ENCODE measurements at places on chromosomes 6 and 20.

- DNase-seq = no peak
- no peaks in the 10 kb centered on the region for H3K4me1 ChIP-seq
- no peak overlapping the region for H3K4me3 ChIP-seq
- no peak overlapping the region for H3K27ac ChIP-seq
- no peaks in the 10 kb centered on the region for H3K36me3 ChIP-seq
Measured at GRCh38 chr6:162849269-162849668, 121.5 kb downstream of the PACRG start.

- no peaks in the 10 kb centered on the region for H3K27me3 ChIP-seq
- H3K27ac ChIP-seq = peak overlapping the region; percentile 73
- H3K36me3 ChIP-seq = no peaks in the 10 kb centered on the region
- peaks cover 68% of the 10 kb centered on the region for H3K4me1 ChIP-seq
- no peak overlapping the region for H3K4me3 ChIP-seq
Measured at GRCh38 chr6:17932330-17932852, 55.0 kb downstream of the KIF13A start.

DNA sequence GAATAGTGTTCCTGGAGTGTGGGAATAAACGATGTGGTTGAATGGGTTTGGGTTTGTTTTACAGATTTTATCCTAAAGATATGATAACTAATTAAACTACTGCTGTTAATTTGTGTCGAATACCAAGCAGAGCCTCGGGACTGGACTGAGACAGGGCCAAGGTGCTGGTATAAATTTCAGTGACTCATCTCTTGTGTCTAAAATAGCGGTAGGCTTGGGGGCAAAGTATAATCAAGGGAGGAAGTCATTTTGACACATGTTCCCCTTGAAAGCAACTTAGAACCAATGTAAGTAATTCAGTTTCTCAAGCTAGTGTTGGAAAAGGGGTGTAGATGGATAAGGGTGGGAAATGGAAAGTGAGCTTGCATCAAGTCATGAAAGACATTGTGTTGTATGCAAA is 108.4 kb downstream of the PLCB4 start:
- H3K27me3 ChIP-seq = no peaks in the 10 kb centered on the region
- H3K4me3 ChIP-seq = no peak overlapping the region
- DNase-seq = no peak
- no peaks in the 10 kb centered on the region for H3K36me3 ChIP-seq
- no peak overlapping the region for H3K27ac ChIP-seq

GRCh38 chr6:7770111-7770510 is 44.2 kb downstream of the BMP6 start:
- H3K36me3 ChIP-seq = no peaks in the 10 kb centered on the region
- no peak overlapping the region for H3K4me3 ChIP-seq
- no peak for DNase-seq
- no peaks in the 10 kb centered on the region for H3K27me3 ChIP-seq
